ENCODE measurements at places on chromosomes 3 and 15. TPM values are rescaled to one million over a fixed set of nuclear protein-coding genes. Genes with fewer than 3 reads are reported as not detected.

CMTM8 gene
- 24.5 TPM for total RNA-seq

GOLGA8S gene
- not detected for total RNA-seq

DNA sequence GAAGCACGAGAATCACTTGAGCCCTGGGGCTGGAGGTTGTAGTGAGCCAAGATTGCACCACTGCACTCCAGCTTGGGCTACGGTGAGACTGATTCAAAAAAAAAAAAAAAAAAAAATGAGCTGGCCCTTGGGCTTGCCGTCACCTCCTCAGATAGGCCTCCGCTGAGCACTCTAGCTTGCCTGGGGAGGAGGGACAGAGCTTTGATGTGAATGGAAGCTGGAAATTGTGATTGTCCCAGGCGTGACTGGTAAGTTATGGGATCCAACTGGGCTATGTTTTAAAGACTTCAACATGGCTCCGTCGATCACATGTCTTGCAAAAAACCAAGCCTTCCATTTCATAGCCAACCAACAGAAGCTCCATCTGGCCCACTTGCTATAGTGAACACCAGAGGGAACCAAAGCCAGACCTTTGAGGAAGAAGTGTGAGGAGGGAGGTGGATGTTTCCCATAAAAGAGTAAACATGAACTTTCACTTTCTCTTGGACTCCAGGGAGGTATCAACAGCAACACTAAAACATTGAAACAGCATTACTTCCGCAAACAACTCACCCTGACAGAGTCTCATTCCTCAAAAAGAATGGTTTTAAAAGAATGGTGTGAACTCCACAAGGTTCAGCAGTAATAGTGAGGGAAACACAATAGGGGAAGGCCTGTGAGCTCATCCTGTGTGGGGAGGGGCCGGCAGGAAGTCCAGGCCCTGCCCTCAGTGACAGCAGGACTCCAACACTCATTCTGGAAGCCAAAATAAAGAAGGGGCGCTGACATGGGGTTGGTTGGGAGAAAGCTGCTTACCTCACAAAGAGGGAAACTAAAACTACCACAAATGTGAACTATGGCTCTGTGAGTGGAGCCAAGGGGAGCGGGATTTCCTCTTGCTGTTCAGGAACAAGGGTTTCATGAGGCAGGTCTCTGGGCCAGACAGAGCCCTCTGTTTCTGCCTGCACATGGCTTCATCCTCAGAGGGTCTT, 59.2 kb upstream of the IL12A start:
- DNase-seq, result peak; percentile 7

GPR176 gene
- 248 TPM for total RNA-seq

CAPN7 gene
- 18.1 TPM for total RNA-seq

DNA sequence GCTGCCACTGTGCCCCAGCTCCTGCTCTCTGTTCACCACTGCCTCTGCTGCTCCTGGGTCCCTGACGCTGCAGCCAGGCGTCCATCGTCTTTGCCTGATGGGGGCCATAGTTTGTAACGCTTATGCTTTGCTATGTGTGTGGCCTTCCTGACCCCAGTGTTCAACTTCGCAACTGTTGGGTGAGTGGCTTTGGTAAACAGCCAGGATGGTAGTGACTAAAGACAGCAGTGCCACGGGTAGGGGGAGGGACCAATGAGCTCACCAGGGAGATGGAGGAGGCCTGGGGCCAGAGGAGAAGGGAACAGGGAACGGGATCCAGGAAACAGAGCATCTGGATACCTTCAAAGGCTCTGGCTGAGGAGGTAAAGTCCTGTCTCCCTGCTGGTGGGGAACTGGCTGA, 75.9 kb upstream of the ALDH1L1 start:
- no peak for DNase-seq
